Activated CD8-positive, alpha-beta memory T cell treated with anti-CD3 and anti-CD28 coated beads for 1 hour (primary cell): ENCODE measurements at places on chromosomes 1 and 21.

- DNase-seq: no peak
These were observed 32.6 kb downstream of the OR2G3 start for GRCh38 chr1:247638011-247638410.

GRCh38 chr1:92992054-92992453 lies 30.8 kb upstream of the DIPK1A start:
- DNase-seq: no peak

GRCh38 chr1:15411593-15412137 lies 2.0 kb downstream of the EFHD2 start:
- DNase-seq: no peak

GRCh38 chr1:64623750-64624191 lies 121.1 kb upstream of the RAVER2 start:
- DNase-seq: no peak

DNA sequence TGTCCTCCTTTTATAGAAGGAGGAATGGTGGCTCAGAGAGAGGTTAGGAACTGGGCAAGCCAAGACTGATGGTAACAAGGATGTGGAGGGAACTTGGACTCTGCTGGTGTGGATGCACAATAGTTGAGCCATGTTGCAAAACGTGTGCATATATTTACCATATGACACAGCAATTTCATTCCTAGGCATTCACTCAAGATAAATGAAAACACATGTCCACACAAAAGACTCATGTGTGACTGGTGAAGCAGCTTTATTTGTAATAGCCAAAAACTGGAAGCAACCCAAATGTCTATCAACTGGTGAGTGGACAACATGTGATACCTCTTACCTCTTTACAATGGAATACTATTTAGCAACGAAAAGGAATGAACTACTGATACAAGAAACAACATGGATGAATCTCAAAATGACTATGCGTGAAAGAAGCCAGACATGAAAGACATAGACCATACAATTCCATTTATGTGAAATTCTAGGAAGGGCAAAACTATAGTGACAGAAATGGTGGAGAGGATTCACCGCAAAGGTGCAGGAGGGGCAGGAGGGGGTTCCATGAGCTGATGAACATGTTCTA lies 36.2 kb downstream of the CAMK2N1 start:
- no peak for DNase-seq

- no peak for DNase-seq
These were observed 48.7 kb downstream of the TTLL7 start for GRCh38 chr1:83950106-83950661.

DNA sequence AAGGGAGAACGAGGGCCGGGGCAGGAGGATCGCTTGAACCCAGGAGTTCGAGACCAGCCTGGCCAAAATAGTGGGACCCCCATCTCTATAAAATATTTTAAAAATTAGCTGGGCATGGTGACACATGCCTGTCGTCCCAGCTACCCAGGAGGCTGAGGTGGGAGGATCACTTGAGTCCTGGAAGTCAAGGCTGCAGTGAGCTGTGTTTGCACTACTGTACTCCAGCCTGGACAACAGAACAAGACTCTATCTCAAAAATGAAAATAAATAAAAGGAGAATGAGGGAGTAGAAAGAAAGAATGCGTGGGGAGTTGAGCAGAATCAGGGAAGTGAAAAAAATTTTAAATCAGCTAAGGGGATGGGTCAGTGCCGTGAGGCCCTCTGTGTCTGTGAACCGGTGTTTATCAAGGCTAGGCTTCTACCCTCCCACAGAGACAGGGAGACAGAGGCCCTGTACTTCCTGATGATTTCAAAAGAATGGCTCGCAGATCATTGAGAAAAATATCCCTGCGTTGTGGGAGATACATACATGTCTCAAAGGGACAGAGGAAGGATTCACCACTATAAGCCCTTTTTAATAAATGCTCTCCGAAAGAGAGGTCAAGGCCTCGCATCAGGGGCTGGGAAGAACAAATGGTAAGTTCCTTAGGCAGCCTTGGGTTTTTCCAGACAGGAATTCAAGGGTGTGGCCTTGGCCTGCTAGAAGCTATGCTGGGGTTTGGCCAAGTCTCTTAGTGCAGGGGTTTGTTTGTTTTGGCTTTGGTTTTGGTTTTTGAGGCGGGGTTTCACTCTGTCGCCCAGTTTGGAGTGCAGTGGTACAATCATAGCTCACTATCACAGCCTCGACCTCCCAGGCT lies 20.7 kb downstream of the IL10RB start:
- DNase-seq: no peak

DNA sequence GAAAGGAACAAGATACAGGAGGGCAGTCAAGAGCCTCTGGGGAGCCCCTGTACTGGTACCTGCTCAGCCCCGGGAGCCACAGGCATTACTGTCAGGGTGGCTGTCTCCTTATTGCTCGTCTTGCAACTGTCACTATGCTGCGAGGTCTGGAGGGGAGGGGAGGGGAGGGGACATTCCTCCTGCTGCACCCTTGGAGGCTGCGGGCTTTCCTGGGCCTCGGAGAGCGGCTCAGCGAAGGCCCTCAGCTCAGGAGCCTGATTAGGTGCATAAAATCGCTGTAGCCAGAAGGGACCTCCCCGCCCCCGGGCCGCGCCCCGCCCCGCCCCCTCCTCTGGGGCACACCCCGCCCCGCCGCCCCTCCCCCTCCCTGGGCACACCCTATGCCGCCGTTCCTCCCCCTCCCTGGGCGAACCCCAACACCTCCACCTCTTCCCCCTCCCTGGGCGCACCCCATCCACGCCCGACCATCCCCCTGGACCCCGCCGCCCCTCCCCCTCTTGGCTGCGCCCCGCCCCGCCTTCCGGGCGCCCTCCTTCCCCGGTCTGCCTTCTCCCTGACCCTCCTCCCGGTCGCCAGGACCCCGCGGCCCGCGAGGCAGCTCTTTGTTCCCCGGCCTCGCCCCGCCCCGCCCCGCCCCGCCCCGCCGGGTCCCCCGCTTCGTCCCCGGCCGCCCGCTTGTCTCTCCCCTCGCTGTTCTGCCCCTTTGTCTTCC lies 35.5 kb downstream of the CACHD1 start:
- no peak for DNase-seq

DNA sequence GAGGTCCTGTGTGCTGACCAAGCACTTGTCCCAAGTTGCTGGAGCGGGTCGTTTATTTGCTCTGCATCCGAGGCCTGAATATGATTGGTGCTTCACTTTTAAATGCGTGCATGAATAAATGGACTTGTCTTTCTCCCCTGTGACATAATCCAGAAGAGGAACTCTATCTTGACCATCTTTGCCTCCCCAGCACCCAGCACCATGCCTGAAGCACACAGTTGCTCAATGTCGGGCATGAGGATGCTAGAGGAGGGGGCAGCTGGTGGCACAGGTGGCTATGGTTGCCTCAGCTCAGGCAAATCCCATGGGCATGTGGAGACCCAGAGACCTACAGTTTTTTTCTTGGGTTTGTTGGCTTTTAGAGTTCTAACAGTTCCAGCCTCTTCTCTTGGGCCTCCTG lies 142.6 kb downstream of the KAZN start:
- no peak for DNase-seq

DNA sequence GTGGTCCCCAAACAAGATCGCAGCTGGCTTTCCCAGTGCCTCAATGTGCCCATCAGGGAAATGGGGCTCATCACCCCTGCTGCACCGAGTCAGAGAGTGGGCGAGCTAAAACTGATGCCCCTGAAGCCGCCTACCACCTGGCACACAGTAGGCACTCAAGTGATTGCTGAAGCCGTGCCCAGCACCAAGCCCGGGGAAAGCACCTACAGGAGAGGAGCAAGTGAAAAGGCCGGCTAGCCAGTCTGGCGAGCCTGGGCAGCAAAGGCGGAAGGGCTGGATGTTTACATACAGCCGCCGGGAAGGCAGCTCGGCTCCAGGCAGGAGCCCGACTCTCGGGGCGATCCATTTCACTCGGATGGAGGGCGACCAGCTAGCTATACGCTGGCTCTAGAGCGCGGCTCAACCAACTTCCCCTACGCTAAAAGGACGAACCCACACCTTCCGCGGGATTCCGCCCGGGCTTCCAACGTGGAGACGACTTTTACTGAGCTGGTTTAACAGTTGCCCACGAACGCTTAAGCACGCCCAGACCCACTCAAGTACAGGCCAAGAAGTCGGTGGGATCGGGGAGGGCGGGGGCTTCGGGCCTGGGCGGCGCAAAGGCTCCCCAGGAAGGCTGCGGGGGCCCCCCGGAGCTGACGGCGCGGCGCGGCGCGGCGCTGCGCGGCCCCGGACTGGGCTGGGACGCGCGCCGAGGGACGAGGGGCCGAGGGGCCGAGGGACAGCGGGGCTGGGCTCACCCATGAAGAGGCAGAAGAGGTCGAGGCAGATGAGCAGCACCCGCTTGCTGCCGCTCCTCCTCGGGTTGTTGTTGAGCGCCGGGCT lies 1.0 kb downstream of the PLPP3 start:
- DNase-seq: no peak

DNA sequence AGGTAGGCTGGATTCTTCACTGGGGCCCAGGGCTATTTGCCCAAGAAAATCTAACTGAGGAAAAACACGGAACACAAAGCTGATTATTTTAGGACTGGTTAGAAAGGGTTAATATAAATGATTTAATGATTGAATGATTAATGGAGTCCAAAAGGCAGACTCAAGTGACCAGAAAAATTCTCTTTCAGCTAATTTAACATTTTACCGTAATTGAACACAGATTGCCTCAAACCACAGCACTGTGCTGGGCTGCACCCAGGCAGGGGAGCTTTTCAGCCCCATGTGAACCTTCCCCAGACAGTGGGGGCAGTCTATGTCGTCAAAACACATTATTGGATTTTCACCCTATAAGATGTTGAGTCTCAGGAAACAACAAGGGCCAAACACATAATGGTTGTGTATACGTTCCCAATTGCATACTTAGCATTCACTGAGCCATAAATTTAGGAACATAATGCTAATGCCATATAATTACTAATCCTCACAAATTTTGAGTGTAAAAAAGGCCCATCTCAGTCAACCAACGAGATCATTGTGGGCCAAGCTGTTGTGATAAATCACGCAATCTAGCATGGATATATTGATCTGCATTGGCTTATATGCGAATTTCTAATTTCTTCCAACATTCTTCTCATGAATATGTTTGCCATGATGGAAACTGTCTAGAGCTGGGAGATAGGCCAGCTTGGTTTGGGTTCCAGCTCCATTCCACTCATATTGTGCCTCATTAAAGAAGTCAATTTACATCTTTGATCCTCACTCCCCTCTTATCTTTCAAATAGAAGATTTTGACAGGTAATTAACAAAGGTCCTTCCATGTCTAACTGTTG lies 27.7 kb downstream of the DSCAM start:
- DNase-seq: no peak

GRCh38 chr1:40981691-40982448 lies 2.4 kb downstream of the CTPS1 start:
- DNase-seq: no peak

DNA sequence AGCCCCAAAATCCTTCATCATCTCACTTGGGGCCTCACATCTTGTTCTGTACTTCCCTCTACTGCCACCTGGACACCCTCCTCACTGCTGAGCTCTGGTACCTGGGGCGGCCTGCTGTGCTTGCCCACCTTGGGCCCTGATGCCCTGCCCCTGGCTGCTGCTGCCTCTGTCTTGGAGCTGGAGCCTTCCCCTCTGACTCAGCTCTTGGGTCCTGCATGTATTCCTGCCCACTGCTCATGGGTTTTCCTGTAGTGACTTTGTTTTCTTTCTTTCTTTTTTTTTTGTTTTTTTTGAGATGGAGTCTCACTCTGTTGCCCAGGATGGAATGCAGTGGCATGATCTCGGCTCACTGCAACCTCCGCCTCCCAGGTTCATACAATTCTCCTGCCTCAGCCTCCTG lies 37.5 kb downstream of the TRAPPC10 start:
- DNase-seq: no peak

DNA sequence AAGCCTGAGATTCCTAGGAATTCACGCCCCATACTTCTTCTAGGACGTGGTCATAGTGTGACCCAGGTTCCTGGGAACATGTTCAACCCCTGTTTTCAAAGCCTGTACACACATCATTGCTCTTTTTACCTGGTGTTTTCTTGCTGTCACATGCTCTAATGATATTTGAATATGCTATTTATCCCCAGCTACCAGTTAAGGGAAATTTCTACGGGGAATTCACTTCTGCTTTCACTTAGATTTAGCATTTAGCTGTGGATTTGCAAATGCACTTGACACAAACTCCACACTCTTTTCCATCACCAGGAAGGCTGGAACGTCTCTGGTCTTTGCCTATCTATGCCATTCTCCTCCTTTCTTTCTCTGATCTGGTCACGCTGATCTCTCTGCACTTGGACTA lies 11.3 kb upstream of the SAMSN1 start:
- no peak for DNase-seq

DNA sequence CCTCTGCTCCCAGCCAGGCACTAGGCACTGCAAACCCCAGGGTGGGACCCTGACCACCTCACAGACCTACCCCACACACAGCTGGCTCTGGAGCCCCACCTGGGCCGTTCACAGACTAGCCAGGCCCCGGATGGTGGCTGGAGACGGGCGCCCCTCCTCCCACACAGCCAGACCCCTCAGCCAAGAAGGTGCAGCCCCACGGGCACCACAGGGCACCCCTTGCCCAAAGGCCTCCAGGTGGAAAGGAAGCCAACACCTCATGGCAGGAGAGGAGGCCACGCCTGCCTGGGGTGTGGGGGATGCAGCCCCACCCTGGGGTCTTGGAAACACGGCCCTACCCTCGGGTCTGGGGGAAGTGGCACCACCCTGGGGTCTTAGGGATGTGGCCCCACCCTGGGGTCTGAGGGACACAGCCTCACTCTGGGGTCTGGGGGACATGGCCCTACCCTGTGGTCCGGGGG lies 44.6 kb downstream of the WNT9A start:
- no peak for DNase-seq

DNA sequence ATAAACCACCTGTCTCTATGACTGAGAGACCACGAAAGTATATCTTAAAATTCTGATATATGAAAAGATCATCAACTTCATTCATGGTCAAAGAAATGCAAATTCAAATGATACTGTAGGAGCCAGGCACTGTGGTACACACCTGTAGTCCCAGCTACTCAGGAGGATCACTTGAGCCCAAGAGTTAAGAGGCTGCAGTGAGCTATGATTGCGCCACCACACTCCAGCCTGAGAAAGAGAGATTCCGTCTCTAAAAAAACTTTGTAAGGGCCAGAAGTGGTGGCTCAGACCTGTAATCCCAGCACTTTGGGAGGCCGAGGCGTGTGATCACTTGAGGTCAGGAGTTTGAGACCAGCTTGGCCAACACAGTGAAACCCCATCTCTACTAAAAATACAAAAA lies 17.0 kb downstream of the RERE start:
- no peak for DNase-seq

- DNase-seq: no peak
These were observed 25.5 kb downstream of the ZNF697 start for GRCh38 chr1:119622311-119623192.
